K562 (cell line): ENCODE measurements at places on chromosomes 11 and 22. TPM values are rescaled to one million over a fixed set of nuclear protein-coding genes. Genes with fewer than 3 reads are reported as not detected.

The MPZL2 gene
- total RNA-seq: 0.09 and 0.29 TPM in 2 replicates

GRCh38 chr22:38347944-38348750, 30.9 kb upstream of the CSNK1E start:
- H3K4me1 ChIP-seq: peaks cover 13% of the 10 kb centered on the region
- no peak overlapping the region for H3K4me3 ChIP-seq
- H3K36me3 ChIP-seq: no peaks in the 10 kb centered on the region

GRCh38 chr11:4072668-4073285, 21.8 kb upstream of the RRM1 start:
- peaks cover 29% of the 10 kb centered on the region for H3K36me3 ChIP-seq
- no peaks in the 10 kb centered on the region for H3K4me1 ChIP-seq
- H3K27me3 ChIP-seq: no peaks in the 10 kb centered on the region
- no peak overlapping the region for H3K27ac ChIP-seq

DNA sequence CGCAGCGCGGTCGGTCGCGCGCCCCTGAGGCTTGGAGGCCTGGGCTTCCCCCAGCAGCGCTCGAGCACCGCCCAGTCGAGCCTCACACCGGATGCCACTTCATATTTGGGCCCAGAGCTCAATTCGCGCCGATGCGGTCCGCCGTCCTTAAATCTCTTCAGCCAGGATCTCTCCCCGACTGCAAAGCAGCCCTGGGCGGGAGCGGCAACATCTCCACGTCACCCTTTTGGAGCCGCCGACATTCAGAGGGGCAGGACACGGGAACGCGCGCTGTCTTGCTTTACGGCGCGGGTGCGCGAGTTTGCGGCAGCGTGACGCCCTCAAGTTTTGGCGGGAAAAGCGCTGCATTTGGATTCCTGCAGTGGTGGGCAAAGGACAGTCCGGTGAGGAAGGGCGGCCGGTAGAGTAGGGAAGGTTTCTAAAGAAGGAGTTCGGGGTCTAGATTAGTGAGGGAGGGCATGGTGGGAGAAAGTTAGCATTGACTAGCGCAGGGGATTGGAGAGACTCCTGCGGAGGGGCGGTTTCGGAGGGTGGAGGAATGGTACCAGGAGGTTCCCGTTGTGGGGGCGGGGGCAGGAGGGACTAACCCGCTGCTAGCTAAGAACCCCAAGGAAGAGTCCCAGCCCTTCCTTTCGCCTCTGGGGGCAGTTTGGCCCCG, 796 bp downstream of the CHEK1 start:
- peaks cover 10% of the 10 kb centered on the region for H3K4me1 ChIP-seq
- peak overlapping the region; percentile 80 for H3K4me3 ChIP-seq
- H3K36me3 ChIP-seq: peaks cover 61% of the 10 kb centered on the region
- peak overlapping the region; percentile 93 for H3K27ac ChIP-seq

DNA sequence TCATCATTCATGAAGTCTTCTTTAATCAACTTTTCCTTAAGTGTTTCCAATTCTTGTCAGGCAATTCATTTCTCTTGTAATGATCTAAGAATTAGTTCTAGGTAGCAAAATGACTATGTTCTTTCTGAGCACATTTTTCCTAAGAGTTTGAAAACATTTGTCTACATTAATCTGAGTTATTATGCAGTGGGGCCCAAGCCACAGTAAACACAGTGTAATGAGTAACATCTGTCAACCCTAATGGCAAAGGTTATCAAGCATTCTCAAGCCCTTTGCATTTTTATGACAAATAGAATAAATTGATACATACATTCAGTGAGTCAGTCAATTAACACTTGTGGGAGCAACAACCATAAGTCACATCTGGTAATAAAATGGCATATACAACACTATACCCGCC, 106.7 kb upstream of the ZC3H12C start:
- H3K36me3 ChIP-seq: no peaks in the 10 kb centered on the region
- DNase-seq: no peak
- H3K27me3 ChIP-seq: no peaks in the 10 kb centered on the region
- no peaks in the 10 kb centered on the region; the same call in 2 of the 3 replicates for H3K4me1 ChIP-seq
- no peak overlapping the region for H3K27ac ChIP-seq

DNA sequence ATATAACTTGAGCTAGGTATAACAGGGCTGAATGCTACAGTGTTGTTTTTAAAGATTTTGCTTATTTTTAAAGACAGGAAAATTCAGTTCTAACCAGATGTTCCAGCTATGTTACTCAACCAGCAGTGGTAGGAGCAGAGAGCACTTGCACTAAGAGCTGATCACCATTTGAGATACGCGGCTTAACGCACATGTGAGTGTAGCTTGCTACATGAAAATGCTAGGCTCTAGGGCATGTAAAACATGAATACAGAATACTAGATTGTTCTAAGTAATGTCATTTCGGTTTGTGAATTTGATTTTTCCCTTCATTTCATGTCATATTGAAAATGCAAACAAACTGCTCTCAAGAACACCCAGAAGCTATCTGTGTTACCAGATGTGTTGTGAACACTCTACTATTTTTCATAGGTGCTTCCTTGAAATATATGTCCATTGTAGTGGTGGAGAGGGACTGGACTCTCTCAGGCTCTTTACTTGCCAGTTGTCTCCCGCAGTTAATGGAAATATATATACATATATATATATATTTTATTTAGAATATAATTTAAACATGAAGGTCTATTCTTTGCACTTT, 10.8 kb upstream of the TECTA start:
- H3K4me3 ChIP-seq: no peak overlapping the region
- no peak overlapping the region for H3K27ac ChIP-seq
- H3K27me3 ChIP-seq: no peaks in the 10 kb centered on the region

GRCh38 chr22:42967933-42968332, 47.0 kb downstream of the PACSIN2 start:
- H3K27ac ChIP-seq: no peak overlapping the region
- H3K27me3 ChIP-seq: no peaks in the 10 kb centered on the region
- peak; percentile 57 for DNase-seq
- peaks cover 5% of the 10 kb centered on the region for H3K4me1 ChIP-seq
- no peak overlapping the region for H3K4me3 ChIP-seq
